Choroid plexus epithelial cell (primary cell): ENCODE measurements at places on chromosomes 13 and 19.

GRCh38 chr19:7018828-7019227 is 2.4 kb downstream of the MBD3L2B start:
- no peak for DNase-seq

GRCh38 chr19:1799695-1800342 is 12.3 kb downstream of the ATP8B3 start:
- DNase-seq: no peak

DNA sequence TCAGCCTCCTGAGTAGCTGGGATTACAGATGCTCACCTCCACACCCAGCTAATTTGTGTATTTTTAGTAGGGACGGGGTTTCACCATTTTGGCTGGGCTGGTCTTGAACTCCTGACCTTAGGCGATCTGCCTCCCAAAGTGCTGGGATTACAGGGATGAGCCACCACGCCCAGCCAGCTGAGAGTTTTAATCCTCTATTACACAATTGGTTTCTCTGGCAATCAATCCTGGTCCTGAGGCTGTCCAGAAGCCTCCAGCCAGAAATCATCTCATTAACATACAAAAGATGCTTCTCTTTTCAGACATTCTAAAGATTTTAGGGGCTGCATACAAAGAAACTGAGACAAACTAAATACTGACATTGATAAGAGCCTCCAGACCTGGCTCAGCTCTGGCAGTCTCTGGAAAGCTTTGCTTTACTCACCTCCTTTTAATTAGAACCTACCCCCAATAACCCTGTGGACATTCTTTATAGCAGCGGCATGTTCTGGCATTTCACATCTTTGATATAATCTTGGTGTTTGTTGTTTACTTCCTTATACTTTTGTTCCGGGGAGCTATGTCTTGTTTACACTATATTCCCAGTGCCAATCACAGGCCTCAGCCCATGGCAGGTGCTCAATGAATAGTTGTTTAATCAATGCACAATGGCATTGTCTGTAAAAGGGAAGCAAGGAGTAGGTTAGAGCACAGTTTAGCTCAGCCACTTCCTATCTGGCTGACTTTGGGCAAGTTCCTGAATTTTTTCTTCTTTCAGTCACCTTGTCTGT is 4.1 kb upstream of the ZNF724 start:
- no peak for DNase-seq

- no peak for DNase-seq
Measured at GRCh38 chr13:32594157-32594738, 8.0 kb downstream of the PDS5B start.

GRCh38 chr13:27379694-27380641 is 44.5 kb upstream of the GTF3A start:
- peak; percentile 54 for DNase-seq

DNA sequence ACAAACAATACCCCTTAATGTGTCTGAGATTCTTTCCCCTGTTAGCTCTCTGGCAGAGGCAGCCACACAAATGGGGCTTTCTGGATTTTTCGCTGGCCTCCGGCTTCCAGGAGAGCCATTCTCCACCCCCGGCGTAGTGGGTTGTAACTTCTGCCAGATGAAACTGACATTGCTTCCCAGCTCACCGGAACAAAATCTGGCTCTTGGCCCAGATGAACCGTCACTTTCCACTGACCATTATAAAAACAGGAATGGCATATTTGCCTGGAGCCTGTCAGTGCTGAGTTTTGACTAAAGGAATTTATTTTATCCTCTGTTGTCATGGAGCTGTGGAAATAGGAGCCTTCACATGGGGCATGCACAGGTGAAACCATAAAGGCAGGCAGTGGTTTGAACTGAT is 120.6 kb upstream of the GPR12 start:
- DNase-seq: peak; percentile 28
